ENCODE measurements at places on chromosomes 12 and 14. TPM values are rescaled to one million over a fixed set of nuclear protein-coding genes. Genes with fewer than 3 reads are reported as not detected.

DTX1 gene
- 21.2 TPM for total RNA-seq

DHRS2 gene
- total RNA-seq: 5.9 TPM

TSPAN8 gene
- total RNA-seq: 240 TPM

BLOC1S1 gene
- 240 TPM for total RNA-seq

HSPB8 gene
- 67.0 TPM for total RNA-seq

FOXG1 gene
- total RNA-seq: not detected

LUM gene
- total RNA-seq: 34.3 TPM

MANSC1 gene
- total RNA-seq: 33.2 TPM

SMCO3 gene
- not detected for total RNA-seq

TRPV4 gene
- 4.6 TPM for total RNA-seq

HOXC6 gene
- 1.3 TPM for total RNA-seq

LTB4R gene
- total RNA-seq: 14.2 TPM

TAS2R13 gene
- total RNA-seq: 1.4 TPM

RTN1 gene
- total RNA-seq: 21.6 TPM

Data from prostate gland (tissue), 2 donors.